ENCODE measurements at places on chromosomes 5 and 9.

DNA sequence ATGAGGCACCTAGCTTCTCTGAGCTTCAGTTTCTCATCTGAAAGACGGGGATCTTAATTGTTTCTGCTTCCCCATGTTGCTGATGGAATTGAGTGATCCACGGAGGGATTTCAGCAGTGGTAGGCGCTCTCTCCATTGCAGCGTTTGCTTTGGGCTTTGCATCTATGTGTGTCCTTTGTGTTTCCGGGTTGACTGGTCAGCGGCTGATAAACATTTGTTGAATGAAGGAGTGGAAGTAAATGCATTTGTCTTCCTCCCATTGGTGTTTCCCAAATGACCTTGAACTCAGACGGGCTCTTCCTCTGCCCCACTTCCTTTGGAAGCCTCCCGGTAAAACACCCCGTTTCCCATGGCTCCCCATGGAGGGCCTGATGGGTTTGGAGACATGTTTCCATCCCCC lies 117.2 kb downstream of the GAPVD1 start:
- no peak for DNase-seq

DNA sequence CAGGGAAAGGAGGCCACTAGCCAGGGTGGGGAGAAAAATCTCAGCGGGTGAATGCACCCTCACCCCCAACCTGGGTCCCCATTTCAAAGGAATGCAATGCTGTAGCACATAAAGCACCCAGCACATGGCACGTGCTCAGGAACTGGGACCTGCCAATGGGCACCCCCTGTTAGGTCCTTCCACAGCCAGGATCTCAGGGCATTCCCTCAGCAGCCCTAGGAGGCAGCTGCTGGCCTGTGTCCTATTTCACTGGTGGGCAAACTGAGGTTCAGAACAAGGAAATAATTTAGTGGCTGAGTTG lies 8.8 kb downstream of the DNM1 start:
- DNase-seq, result no peak

GRCh38 chr5:169431386-169431785 lies 130.4 kb upstream of the SLIT3 start:
- no peak for DNase-seq

GRCh38 chr9:99373912-99374311 lies 151.8 kb downstream of the SEC61B start:
- no peak for DNase-seq

GRCh38 chr5:37996918-37997317 lies 157.1 kb upstream of the GDNF start:
- DNase-seq, result no peak

All from HEK293T (cell line).